ENCODE measurements at places on chromosomes 4 and X.

- no peak for DNase-seq
Measured at GRCh38 chr4:7384003-7384928, 50.5 kb downstream of the PSAPL1 start.

DNA sequence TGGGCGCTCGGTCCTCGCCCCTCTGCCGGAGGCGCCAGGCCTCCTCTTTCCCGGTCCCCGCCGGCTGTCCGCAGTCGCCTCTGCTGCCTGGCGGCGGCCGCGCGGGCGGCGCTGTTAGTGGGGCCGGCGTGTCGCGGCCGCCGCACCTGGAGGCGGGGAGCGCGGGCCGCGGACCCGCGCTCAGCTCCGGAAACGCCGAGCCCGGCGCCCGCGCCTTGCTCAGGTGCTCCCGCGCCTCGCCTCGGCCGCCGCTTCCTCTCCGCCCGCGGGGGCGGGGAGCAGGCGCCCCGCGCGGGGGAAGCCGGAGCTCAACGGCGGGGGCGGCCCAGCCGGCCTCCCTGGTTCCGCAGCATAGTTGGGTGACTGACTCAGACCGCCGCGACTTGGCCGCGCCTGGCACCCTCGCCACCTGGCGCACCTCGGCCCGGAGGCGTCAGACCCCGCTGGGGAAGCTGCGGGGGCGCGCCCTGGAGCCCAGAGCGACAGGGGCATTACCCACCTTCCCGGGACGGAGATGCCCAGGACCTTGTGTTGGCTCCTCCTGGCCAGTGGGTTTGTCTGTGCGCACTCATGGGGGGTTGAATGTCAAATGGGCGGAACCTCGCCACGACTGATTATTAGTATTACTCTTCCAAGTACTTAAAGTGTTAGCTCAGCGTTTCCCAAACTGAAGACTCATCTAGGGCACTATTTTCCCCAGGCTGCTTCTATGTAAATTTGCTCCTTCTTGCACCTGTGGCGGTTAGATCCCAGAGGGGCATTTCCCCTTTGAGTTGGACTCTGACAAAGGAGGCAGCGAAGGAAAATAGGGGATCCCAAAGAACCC is at the start of gene ARAP2:
Gene ARAP2 (minus strand): TSS at position 258 of the 826 bp plus-strand sequence. CDS start 15,028 bp downstream, outside the sequence.
- peak; percentile 78 for DNase-seq

DNA sequence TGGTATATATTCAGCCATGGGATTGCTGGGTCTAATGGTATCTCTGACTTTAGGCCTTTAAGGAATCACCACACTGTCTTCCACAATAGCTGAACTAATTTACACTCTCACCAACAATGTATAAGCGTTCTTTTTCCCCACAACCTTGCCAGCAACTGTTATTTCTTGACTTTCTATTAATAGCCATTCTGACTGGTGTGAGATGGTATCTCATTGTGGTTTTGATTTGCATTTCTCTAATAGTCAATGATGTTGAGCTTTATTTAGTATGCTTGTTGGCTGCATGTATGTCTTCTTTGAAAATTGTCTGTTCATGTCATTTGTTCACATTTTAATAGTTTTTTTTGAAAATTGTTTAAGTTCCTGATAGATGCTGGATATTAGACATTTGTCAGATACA is 235.2 kb downstream of the HEPH start:
- DNase-seq: no peak

- DNase-seq: no peak
Measured at GRCh38 chr4:11503166-11503565, 74.5 kb upstream of the HS3ST1 start.

All from central memory CD4-positive, alpha-beta T cell (primary cell).